ENCODE measurements at places on chromosomes 1 and 21.

GRCh38 chr1:162702628-162703027 lies 70.4 kb downstream of the DDR2 start:
- no peak for DNase-seq

GRCh38 chr1:6434186-6434585 lies 9.6 kb downstream of the ESPN start:
- DNase-seq = no peak

GRCh38 chr1:213054142-213054541 lies 3.1 kb downstream of the RPS6KC1 start:
- no peak for DNase-seq

DNA sequence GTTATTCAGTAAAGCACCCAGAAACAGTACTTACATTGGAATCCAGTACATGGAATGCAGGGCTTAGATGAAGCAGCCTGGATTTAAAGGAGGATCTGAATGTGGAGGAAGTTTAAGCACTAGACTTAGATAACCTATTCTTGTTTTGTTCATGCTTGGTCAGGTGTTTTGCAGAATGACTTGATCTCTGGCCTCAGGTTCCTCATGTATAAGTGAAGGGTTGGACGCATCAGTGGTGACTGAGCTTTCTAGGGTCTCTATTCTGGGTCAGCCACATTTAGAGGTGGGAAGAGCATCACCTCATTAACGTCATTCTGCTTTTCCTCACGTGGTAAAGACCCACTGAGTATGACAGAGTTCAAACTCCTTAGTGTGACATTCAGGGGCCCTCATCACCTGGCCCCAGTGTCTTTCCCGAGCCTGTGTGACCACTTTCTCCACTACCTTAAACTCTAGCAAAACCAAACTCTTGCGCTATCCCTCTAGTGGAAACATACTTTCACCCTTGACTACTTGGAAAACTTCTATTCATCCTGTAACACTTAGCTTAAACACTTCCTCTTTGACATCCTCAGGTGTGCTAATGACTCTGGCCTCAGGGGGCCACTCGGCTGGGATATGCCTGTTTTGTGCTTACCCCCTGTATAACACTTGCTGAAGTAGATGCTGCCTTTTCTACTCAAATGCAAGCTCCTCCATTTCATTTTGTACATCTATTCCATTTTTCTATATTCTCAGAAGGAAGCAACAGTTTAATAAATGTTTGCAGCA lies 871 bp upstream of the ERICH3 start:
- DNase-seq = no peak

DNA sequence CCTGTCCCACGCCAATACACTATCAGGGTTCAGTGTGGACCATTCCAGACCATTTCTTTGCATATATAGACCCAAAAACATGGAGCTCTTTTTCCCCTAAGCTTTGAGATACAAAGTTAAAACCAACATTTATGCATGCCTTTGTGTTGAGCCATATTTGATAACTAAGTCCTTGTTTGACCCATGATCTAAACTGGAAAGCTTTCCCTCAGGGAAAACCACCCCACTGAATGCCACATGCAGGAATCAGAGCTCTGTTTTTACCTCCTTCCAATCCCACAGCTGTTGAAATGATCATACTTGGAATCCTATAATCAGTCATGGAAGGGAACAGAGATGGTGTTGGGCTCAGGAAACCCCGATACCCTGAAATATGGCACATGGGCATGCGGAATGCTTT lies 14.8 kb upstream of the SLC45A1 start:
- no peak for DNase-seq

DNA sequence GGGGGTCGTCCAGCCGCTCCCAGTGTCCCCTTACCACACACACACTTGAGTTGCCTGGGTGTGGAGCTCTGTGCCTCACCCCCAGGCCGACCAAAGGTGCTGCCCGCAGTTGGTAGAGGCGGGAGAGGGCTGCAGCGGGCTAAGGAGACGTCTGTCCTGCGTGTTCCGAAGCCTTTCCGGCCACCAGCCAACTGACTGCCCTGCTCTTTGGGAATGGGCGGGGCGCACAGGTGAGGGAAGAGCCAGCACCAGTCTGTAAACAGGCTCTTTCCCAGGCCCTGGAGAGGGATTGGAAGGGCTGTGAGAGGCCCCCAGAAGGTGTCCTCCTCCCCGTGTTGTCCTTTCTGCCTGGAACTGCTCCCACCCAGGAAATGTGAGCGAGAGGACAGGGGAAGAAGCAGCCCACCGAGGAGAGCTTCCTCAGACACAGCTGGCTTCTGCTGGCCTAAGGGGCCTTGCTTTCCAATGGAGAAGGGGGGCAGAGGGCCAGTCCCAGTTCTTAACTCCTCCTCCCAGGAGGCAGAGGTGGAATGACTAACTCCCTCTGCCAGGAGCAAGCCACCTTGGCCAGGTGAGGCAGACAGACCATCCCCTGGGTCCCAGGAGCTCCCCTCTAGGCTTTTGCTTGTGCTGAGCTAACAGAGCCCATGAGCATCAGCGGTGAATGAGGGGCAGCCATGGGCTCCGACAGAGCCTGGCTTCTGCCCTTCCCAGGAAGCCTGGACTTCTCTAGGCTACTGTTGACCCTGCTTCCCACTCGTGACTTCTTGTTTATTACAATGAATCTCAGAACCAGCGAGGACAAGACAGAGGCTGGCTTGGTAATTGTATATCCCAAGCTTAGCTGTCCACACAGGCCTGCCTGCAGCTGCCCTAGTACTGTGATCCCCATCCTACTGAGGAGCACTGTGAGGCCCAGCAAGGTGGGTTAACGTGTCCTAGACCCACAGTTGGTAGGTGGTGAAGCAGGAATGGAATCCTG lies 158.1 kb upstream of the COA6 start:
- no peak for DNase-seq

GRCh38 chr1:28313702-28314546 lies 14.9 kb upstream of the MED18 start:
- DNase-seq = no peak

DNA sequence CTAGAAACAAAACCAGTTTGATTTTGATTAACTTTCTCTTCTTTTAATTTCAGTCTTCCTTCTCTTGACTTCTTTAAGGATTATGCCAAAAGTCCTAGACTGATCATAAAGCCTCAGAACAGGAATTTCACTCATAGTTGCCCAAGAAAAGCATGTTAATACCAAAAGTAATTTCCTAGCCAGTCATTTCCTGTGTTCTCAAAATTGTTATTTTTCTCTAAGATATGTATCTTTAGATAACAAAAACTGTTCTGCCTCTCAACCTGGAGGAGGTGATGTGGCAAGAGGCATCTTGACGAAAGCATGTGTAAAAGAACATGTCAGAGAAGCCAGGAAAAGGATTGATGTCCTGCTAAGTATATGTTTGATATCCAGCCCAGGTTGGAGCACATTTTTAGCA lies 78.0 kb upstream of the IPO9 start:
- no peak for DNase-seq

DNA sequence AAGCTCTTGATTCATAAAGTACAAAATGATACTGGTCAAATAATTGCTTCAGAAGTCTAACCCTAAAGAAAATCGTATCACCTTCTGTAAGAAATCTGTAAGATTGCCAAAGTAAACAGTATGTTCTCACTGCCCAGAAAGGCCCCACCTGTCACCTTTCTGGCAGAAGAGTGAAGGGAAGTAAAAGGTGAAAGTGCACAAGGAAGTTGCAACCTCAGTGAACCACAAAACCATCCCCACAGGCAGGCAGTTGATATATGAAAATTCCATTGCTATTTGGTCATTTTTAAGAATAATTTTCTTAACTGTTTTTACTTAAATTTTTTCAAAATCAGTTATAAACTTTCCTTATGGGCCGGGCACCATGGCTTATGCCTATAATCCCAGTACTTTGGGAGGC lies 48.5 kb upstream of the FBXO28 start:
- DNase-seq = no peak

- DNase-seq = no peak
Observed at GRCh38 chr21:45788637-45789506, 145.3 kb downstream of the PCBP3 start.

DNA sequence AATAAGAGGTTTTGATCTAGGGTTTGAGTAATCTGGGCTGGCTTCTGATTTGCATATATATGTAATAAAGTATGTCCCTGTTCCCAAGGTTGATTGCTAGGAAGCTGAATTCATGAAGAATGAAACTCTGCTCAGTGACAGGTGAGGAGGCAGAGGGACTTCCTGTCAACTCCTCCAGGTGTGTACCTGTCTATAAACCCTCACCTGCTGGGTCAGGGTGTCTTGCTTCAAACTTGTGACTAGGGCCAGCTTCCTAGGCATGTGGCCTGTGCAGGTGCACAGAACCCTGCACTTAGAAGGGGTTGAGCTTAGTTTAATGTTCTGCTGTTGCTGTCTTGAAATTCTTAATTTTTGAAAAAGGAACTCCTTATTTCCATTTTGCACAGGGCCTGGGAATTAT lies 21.1 kb downstream of the OLFML3 start:
- no peak for DNase-seq

DNA sequence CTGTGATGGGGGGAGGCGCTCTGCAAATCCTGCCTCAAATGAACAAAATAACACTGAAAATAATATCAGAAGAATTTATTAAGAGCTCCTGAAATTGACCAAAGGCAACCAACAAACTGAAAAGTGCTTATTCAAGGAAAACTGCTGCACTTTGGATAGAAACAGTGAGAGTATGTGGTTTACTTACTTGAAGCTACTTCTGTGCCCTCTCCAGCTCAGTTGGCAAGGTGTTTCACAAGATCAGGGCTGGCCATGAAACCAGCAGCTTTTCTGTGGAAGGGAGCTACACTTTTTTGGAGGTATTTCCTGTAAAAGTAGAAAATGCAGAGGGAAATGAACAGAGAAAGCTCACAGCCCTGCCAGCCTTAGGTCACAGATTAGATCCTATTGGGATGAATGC lies 310.0 kb upstream of the SPAG17 start:
- DNase-seq = no peak

All from NCI-H1105 (cell line).